ENCODE measurements at places on chromosomes 7 and 10. TPM values are rescaled to one million over a fixed set of nuclear protein-coding genes. Genes with fewer than 3 reads are reported as not detected.

NUTM2B gene
- 0.22 TPM for total RNA-seq

ZNF316 gene
- total RNA-seq: 40.6 TPM

DNA sequence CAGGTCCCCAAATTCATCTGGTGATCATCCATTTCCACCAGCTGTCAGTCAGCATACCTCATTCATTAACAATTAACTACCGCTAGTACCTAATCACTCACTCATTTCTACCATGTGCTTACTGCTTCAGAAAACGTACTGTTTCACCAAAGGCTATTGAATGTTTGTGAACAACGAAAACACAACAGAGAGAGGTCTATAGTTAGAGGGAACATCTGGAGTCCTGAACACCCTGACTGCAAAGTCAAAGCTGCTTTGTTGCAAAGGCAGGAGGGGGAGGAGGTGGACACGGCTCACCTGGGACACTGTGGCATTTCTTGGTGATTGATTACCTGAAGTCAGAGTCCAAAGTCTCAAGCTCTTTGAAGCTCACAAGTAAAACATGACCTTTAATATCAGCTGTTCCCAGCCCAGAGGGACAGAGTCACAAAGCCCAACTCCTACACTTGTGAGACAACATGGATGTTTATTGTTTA is 342.3 kb upstream of the ADARB2 start:
- DNase-seq: no peak
- H3K36me3 ChIP-seq: no peaks in the 10 kb centered on the region
- no peak overlapping the region for H3K4me3 ChIP-seq
- no peaks in the 10 kb centered on the region for H3K4me1 ChIP-seq

TMEM168 gene
- 30.3 TPM for total RNA-seq

DNA sequence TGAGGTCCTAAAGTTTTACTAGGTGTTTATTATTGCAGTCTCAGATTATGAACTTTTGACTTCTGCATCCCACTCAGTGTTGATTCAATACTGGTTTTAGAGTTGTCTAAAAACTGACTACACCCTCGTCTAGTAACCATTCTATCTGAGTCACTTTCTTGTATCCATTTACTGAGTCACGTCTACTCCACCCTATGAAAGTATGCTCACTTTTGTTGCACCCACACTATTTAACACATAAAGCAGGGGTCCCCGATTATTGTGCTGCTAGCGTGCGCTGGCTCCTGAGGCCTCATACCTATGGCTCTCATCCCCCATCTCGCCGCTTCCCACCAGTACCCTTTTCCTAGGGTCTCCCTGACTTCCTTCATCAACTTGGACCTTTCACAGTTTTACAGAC is 2.0 kb downstream of the SAMD9 start:
- no peaks in the 10 kb centered on the region for H3K27me3 ChIP-seq
- no peak overlapping the region for H3K4me3 ChIP-seq
- no peak for DNase-seq
- H3K36me3 ChIP-seq: no peaks in the 10 kb centered on the region
- H3K4me1 ChIP-seq: no peaks in the 10 kb centered on the region
- no peak overlapping the region for H3K27ac ChIP-seq

CDHR3 gene
- 5.8 TPM for total RNA-seq

AKR1B15 gene
- total RNA-seq: 0.56 TPM

- no peaks in the 10 kb centered on the region for H3K27me3 ChIP-seq
- DNase-seq: no peak
- peaks cover 9% of the 10 kb centered on the region for H3K4me1 ChIP-seq
- no peak overlapping the region for H3K4me3 ChIP-seq
These were observed 731.8 kb downstream of the SUGCT start for GRCh38 chr7:40866601-40867000.

DNA sequence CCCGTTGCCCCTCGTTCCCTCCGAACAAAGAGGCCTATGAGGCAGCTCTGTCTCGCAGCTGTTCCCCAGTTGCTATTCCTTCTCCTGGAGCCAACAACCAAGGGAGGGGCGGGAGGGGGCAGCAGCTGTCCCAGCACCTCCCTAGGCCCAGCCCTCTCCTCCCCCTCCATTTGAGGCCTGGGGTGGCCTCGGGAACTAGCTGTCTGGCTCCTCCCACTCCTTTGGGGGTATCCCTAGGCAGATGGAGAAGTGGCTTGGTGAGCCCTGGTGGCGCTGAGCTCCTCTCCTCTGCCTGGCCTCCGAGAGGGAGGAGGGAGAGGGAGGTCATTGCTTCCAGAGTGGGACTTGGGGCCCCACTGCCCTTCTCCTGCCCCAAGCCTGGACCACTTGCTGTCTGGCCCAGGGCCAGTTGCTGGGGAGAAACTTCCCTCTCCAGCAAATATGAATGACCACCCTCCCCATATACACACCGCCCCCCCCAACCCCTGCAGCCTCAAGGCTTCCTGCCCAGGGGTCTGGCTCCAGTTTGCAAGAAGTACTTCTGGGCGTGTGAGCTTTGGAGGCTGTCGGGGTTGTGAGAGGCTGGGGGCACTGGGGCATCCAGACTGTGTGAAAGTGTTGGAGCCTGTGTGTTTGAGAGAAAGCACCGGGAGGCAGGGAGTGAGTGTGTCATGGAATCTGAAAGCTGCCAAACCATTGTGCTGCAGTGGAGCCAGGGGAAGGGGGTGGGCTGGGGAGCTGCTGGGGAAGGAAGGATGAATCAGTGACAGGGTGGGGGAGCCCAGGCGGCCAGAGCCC is 3.1 kb downstream of the FLNC start:
- no peak for DNase-seq
- H3K27me3 ChIP-seq: no peaks in the 10 kb centered on the region
- H3K4me3 ChIP-seq: no peak overlapping the region
- H3K4me1 ChIP-seq: peaks cover 37% of the 10 kb centered on the region

GRCh38 chr7:101169838-101170551 is 4.6 kb upstream of the VGF start:
- H3K4me1 ChIP-seq: peaks cover 30% of the 10 kb centered on the region
- DNase-seq: peak; percentile 66
- H3K36me3 ChIP-seq: no peaks in the 10 kb centered on the region
